Fibroblast of mammary gland (primary cell): ENCODE measurements at places on chromosomes 7 and 10.

DNA sequence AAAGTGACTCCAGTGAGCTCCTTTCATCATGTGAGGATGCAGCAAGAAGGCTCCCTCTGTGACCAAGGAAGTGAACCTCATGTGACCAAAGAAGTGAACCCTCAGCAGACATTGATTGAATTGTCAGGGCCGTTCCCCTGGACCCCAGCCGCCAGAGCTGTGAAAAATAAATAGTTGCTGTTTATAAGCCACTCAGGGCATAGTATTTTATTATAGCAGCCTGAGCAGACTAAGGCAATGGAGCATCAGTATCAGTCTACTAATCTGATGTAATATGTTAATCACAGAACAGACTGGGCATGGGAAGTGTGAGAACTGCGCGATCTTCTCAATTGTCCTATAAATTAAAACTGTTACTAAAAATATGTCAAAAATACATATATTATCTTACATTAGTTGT, 384.5 kb upstream of the PRKCQ start:
- no peak for DNase-seq

- DNase-seq, result peak; percentile 27
Observed at GRCh38 chr7:124723012-124723411, 42.6 kb downstream of the GPR37 start.

DNA sequence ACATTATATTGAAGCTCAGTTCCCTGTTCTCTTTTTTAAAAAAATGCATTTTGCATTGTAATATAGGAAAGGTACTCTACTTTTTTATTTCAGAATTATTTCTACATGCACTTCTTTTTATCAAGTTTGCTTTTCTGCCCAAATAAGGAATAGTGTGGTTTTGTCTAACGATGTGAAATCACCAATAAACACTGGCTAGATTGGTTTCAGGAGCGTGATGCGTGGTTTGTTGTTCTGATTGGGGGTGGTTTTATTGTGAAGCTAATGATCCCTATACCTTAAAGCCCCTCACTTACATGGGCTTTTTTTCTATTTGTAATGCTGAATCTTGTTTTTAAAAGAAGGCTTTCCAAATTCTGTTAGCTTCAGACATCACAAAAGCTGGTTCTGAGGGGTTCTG, 17.6 kb downstream of the ENTPD7 start:
- no peak for DNase-seq

DNA sequence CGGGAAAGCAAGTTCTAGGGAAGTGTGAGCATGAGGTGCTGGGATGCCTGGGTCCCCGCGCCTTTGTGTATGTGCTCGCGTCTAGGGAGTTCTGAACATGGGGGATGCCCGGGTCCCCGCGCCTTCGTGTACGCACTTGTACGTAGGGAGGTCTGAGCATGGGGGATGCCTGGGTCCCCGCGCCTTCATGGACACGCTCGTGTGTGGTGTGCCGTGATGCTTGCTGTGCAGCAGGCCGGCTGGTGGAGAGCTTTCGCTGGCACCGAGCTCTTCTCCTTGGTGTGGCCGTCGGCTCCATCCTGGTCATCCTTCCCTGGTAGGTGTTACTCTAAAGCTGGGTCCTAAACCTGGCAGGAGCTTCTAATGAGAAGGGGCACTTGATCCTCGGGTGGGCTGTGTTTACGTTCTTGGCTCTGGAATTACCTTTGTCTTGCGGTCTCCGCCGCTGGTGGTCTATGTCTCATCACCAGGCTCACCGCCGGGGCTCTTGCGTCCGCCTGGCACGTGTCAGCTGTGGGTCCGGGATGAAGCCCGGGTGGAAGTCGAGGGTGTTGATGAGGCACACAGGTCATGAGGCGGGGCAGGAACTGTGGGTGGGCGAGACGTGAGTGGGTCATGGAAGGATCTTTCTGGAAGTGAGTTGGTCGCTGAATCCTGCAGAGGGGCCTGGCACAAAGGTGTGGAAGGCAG, 63.5 kb downstream of the DNAJB6 start:
- no peak for DNase-seq

DNA sequence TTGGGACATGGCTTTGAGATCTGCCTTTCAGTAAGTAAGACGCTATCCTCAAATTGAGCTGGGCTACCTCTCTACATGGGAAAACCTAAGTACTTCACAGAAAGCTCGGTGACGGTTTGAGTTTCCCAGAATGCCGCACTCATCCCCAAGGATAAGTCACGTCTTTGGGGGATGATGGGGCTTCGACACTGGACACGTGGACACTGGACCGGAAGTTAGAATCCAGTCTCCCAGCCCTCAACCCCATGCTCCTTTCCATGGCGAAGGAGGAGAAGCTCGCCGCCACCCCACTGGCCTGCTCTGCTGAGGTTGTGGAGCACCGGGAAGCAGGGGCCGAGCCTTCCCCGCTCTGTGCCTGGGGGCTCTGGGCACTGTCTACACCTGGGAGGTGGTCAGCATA, 27.5 kb downstream of the PTPRE start:
- DNase-seq, result no peak

DNA sequence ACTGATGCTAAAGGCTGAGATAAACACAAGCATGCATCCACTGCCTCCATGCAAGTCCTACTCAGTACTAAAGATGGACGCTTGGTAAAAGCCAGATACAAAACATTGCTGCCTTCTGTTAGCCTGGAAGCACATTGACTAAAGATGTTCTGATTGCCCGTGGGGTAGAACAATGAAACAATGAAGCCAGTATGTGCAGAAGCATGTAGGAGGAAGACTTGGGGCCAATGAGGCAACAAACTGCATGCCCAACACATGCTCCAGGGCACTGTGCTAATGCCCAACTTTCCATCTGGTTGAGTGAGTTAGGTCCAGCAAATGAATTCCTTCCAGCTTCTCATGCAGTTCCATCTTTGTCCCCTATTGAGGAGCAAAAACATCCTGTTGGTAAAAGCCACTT, 1245.5 kb downstream of the GATA3 start:
- DNase-seq, result no peak
